ENCODE measurements at places on chromosomes 4 and X. TPM values are rescaled to one million over a fixed set of nuclear protein-coding genes. Genes with fewer than 3 reads are reported as not detected.

Gene XAGE1A
- 8.3 TPM for polyA plus RNA-seq

Gene ZMAT1
- polyA plus RNA-seq: 0.08 TPM

Gene SLC26A1
- polyA plus RNA-seq: 0.30 TPM

Gene LNX1
- polyA plus RNA-seq: not detected

Gene TRIM75
- polyA plus RNA-seq: not detected

Gene ITM2A
- polyA plus RNA-seq: not detected

Gene BEX3
- polyA plus RNA-seq: 313 TPM

GRCh38 chr4:164803702-164804101, 49.8 kb downstream of the SMIM31 start:
- DNase-seq: no peak

GRCh38 chr4:140071806-140072205, 82.2 kb downstream of the MAML3 start:
- no peak for DNase-seq

GRCh38 chr4:102535398-102536082, 34.4 kb downstream of the NFKB1 start:
- no peak for DNase-seq

DNA sequence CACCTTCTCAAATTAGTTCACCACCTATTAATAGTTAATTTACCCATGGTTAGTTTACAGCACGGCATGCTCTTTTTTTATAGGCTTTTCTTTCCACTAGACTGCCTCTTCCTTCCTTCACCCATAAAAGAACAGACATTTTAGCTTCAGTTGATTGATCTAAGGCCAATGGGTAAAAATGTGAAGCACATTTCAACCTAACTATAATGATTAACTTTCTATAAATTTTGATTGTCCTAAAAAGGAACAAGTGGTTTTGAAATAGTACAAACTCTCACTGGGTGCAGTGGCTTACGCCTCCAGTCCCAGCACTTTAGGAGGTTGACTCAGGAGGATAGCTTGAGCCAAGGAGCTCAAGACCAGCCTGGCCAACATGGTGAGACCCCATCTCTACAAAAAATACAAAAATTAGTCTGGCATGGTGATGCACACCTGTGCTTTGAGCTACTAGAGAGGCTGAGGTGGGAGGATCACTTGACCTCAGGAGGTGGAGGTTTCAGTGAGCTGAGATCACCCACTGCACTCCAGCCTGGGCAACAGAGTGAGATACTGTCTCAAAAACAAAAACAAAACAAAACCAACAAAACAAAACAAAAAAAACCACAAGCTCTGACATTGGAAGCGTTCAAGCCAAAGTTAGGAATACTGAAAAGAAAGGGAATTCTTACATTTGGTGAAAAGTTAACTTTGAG, 89.9 kb upstream of the FAT1 start:
- no peak for DNase-seq

DNA sequence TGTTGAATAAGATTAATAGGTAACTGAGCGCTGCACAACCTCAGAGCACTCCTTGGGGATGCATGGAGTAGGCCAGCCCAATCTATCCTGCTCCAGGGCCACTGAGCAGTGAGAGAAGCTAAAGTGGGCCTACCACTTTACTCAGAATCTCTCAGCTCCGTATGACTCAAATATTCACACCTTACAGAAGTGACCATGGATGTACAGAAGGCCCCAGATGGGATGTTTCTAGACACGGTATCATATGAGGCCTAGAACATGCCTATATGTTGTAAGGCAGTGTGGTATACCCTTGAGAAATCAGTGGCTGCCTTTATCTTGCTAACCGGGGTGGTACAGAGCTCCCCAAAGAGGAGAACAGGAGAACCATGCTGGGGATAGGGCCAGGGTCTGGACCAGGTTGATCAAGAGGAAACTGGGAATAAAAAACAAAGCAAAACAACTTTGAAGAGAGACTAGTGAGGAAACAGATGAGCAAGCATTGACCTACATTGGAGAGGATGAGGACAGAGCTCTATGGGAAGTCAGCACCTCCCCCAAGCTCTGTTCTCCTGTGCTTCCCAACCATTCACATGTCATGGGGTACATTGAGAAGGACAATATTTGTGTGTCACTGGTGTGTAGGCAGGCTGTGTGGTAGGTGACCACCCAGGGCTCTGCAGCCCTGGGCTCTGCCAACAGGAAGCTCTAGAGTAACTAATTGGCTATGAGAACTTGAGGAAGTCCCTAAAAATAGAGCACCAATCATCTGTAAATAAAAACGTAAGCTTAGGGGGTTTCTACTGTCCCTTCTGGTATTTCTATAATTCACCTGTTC, 31.4 kb downstream of the HOPX start:
- DNase-seq: no peak

GRCh38 chr4:93759506-93759905, 69.0 kb upstream of the ATOH1 start:
- no peak for DNase-seq

- no peak for DNase-seq
Observed at GRCh38 chr4:131650951-131651350, 1498.1 kb upstream of the PCDH10 start.

DNA sequence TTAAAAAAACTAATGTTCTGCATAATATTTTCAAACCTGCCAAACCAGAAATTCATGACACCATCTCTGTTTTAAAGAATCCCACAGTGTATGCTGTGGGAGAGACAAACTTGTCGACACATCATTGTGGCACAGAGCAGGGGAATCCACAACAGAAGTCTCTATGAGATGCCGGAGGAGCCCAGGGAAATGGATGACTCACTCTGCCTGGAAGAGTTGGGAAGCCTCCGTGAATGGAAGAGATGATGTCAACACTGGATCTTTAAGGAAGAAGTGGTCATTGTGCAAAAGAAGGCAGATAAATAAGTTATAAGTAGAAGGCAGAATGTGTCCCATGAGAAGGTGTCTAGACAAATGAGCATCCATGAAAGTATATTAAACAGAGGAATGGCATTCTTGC, 595.1 kb downstream of the RAB28 start:
- DNase-seq: no peak

DNA sequence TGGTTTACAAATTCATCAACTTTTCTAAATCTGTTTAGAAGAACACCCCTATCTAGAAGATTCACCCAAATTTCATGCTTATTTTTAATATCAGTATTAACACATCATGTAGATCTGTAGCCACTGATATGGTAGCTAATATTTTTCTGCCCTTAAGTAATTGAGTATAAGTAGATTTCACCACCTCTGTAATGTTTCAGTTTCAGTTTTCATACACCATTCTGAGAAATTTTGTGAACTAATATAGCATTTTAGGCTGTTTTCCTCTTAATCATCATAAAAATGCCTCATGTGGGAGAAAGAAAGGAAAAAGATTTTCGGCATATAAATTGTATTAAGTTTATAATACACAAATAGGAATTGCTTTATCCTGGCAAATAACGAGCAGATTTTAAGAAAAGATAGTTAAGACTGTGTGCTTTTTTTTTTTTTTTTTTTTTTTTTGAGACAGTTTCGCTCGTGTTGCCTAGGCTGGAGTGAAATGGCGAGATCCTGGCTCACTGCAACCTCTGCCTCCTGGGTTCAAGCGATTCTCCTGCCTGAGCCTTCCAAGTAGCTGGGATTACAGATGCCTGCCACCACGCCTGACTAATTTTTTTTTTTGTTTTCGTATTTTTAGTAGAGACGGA, 21.4 kb upstream of the RBPJ start:
- DNase-seq: no peak

GRCh38 chrX:78945186-78945912, at the start of gene P2RY10:
TSS of gene P2RY10 (plus strand) at chrX:78945391. CDS start at chrX:78960521, 15,130 bp downstream.
- no peak for DNase-seq

- DNase-seq: no peak
Observed at GRCh38 chr4:130210864-130211263, 1114.9 kb downstream of the C4orf33 start.

DNA sequence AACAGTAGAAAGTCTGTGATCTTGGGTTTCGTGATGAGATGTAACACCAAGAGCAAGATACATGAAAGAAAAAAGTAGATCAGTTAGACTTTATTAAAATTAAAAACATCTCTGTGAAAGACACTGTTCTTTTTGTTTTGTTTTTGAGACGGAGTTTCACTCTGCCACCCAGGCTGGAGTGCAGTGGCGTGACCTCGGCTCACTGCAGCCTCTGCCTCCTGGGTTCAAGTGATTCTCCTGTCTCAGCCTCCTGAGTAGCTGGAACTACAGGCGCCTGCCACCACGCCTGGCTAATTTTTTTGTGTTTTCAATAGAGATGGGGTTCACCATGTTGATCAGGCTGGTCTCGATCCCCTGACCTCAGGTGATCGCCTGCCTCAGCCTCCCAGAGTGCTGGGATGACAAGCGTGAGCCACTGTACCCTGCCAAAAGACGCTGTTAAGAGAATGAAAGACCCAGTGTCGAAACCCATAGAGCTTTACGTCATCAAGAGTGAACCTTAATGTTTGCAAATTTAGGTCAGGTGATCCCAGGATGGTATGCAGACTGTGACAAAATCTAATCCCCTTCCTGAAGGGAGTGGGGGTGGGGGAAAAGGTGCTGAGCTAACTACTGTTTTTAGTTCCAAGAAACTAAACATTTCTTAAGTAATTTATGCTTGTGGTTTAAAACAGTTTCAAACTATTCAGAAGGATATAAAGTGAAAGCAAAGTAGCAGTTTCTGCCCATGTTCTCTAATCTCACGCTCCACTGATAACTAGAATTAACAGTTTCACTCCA, 8.0 kb downstream of the OFD1 start:
- DNase-seq: no peak

- DNase-seq: no peak
Observed at GRCh38 chr4:147788791-147789190, 56.9 kb downstream of the ARHGAP10 start.

DNA sequence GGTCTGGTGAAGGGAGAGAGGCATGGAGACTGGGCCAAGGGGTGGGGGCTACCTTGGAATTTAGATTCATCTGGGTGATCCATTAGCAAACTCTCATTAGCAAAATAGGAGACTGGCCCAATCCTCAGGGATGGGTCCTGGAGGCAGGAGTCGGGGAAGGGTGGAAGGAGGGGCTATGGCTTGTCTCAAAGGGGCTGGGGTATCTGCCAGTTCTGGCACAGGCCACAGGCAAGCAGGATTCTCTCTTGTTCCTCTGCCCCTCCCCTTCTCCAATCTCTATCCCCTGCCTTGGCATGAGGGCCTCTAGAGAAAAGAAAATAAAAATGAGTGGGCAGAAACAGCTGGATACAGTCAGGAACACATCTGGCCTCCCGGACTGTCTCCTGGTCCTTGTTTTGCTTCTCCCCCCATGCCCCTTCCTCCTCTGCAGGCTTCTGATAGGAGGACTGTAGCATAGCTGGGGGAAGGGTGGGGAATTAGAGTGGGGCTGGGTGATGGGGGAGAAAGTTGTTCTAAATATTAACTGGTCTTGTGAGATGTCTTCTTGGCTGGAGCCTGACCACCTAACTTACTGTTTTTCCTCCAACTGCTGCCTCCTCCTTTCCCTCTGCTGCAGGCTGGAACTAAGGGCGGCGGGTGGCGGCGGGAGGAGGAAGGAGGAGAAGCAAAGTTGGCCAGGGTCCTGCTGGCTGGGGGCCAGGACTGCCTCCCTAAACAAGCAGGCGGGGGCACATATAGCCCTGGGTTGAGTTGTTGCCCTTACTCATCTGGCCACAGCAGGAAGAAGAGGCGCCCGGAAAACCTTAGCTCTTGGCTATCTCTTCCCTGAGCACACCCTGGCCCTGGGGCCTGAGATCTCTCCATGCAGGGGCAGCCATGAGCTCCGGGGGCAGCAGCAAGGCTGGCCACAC, 53.3 kb upstream of the LAS1L start:
- DNase-seq: no peak

GRCh38 chr4:15027921-15028435, 25.7 kb downstream of the CPEB2 start:
- no peak for DNase-seq

DNA sequence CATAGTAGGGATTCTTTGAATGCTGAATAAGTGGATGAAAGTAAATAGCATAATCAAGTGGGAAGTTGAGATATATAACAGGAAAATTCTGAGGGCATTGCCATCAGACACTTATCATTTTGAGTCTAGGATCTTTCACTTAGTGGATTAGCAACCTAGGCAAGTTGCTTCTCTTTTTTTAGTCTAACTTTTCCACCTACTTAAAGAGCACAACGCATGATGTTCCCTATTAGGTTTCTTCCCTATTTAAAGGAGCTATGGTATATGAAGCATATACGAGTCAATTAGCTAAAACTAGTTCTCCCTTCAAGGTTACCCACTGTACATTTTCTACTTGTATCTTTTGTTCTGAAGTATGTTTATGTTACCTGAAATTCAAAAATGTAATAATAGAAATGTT, 67.1 kb upstream of the HS3ST1 start:
- no peak for DNase-seq

- no peak for DNase-seq
Observed at GRCh38 chr4:147901916-147902315, 170.0 kb downstream of the ARHGAP10 start.

- no peak for DNase-seq
Observed at GRCh38 chr4:172826346-172826745, 342.3 kb upstream of the GALNT7 start.

DNA sequence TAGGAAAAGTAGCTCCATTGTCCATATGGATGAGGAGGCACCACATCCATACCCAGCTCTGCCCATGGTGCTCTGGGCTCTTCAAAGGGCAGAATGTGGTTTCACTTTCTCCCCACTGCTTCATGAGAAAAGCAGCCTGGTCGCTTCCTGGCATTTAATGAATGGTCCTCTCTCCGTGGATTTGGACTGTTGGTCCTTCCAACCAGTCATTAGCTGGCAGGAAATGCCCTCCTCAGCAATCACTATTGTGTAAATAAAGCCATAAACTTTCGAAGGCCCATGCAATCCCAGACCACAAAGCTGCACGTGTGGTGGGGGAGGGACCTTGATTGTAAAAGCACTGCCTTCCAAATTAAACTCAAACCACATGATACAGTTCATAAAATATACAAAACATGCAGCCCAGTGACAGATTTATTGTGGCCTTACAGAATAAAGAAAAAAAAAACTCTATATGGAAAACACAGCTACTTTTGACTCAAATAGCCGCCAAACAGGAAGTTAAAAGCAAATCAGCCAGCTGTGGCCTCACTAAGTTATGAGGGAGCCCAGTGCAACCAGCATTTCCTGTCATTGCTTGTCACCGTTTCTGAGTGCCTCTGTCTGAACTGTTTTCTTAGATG, 8.1 kb downstream of the MBNL3 start:
- no peak for DNase-seq

- DNase-seq: no peak
Observed at GRCh38 chr4:76055016-76055415, 19.1 kb upstream of the CXCL11 start.

DNA sequence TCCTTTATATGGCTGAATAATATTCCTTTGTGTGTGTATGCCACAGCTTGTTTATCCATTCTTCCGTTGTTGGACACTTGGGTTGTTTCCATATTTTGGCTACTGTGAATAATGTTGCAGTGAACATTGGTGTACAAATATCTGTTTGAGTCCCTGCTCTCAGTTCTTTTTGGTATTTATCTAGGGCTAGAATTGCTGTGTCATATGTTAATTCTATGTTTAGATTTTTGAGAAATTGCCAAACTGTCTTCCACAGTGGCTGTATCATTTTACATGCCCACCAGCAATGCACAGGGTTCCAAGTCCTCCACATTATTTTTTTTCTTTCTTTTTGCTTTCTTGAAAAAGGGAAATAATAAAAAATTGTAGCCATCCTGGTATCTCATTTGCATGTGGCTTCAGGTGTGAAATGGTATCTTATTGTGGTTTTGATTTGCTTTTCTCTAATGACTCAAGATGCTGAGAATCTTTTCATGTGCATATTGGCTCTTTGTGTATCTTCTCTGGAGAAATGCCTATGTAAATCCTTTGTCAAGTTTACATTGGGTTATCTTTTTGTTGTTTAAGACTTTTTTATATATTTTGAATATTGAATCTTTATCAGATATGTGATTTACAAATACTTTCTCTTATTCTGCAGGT, 129.7 kb downstream of the RAPGEF2 start:
- DNase-seq: no peak

GRCh38 chr4:187972135-187972534, 23.4 kb upstream of the ZFP42 start:
- no peak for DNase-seq
